Activated CD4-positive, alpha-beta T cell treated with anti-CD3 and anti-CD28 coated beads, Interleukin-2, amount 50 U/mL, for 16 hours (primary cell): ENCODE measurements at places on chromosomes 4 and X.
A peak's percentile ranks its signal among the peaks of the same experiment; 100 is the strongest.

GRCh38 chr4:183905081-183905592 lies at the start of gene STOX2:
Gene STOX2 (plus strand): TSS chr4:183905307. CDS start chr4:183906791, 1,484 bp downstream.
- peak; percentile 29 for DNase-seq

DNA sequence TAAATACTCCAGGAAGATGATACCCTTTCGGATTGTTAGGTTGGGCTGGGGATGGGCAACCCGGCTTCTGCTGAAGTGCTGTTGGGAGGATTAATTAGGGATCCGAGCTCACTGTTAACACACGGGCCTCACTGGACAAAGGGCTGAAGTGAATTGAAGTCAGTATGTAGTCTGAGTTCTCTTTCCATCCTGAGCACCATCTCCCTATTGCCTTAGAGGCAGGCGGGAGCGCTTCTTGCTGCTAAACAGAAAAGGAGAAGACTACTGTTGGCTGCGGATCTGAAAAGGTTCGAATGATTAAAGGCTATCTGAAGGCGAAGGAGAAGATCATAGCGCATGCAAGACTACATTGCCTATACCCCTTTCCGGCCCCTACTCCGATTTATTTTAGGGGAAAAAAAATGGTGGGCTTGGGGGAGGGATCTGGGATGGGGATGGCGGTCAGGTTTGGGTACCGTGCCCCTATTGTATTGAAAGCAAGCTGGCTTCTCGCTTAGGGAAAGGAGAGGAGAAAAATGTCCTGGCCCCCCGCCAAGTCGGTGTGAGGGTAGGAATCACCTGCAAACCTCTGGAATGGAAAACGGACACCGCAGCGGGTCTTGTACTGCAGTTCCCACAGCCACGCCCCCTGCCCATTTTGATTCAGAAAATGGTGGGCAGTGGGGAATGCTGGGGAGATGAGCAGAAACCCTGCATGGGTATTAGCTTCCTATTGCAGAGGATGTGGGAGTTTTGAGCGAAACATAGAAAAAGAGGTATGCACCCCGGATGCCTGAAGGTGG lies 22.3 kb downstream of the MORF4L2 start:
- no peak for DNase-seq

DNA sequence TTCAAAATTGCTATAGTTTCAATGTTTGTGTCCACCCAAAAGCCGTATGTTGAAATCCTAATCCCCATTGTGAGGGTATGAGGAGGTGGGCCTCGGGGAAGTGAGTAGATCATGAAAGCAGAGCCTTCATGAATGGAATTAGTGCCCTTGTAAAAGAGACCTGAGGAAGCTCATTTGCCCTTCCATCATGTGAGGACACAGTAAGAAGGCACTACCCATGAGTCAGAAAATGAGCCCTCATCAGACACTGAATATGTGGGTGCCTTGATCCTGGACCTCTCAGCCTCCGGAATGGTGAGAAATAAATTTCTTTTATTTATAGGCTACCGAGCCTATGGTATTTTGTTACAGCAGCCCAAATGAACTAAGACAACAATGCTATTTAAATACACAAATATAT lies 57.7 kb upstream of the EFHC2 start:
- DNase-seq, result no peak

DNA sequence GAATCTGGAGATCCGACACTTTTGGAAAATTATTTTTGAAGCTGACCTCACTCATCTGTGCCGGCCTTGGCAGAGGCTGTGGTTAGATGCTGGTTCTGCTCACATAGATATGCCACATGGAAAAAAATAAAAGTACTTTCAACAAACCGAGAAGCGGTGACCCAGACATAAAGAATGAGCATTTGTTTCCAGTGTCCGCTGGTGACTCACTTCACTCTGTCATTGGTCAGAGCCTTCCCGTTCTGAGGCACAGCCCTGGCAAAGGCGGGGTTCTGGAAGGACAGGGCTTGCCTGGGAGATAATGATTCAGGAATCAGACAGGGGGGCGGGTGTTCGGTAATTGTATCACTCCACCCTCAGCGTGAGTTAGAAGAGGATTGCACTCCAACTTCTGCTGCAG lies 172.4 kb upstream of the MXRA5 start:
- DNase-seq, result no peak

- DNase-seq, result no peak
Observed at GRCh38 chr4:150002561-150002960, 75.7 kb upstream of the DCLK2 start.

GRCh38 chr4:74682567-74683359 lies 111.6 kb downstream of the BTC start:
- no peak for DNase-seq

DNA sequence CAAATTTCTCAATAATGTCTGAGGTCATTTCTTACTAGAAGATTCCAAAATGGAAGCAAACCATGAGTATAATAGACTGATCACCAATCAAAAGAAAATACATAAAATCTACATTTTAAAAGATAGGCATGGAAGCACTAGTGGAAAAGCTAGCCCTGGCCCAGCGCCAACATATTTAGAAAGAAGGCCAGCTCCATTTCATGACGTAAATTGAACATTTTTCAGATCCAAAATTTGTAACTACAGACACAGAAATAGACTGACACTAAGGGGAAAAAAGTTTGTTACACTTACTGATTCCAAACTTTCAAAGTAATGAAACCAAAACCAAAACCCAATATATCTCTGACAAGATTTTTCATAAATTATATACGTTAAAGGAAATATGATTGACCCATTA lies 117.7 kb downstream of the ADAMTS3 start:
- DNase-seq, result no peak

- no peak for DNase-seq
Observed at GRCh38 chr4:92172203-92172602, 131.6 kb upstream of the GRID2 start.

- DNase-seq, result peak; percentile 39
Observed at GRCh38 chr4:80215449-80216052, 18.2 kb downstream of the PRDM8 start.

DNA sequence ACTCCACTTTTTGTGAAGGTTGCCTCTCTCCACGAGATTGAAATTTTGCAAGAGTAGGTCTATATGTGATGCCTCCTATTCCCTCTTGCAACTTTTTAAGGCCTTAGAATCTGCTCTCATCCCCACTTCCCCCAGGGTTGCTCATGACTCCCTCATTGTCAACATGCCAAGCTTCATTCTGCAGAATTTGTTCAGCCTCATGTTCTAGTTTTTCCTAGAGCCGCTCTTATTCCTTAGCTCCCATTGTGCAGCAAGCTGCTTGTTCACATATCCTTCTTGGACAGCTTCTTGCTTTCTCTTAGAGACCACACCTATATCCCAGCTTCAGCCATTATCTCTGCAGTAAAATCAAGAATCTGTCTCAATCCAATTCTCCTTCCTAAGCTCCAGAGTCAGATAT lies 82.4 kb downstream of the CNGA2 start:
- DNase-seq, result no peak

- no peak for DNase-seq
Observed at GRCh38 chr4:18749391-18749790, 727.8 kb upstream of the LCORL start.
